ENCODE measurements at places on chromosomes 7 and 10. TPM values are rescaled to one million over a fixed set of nuclear protein-coding genes. Genes with fewer than 3 reads are reported as not detected.

CHST3 gene
- 12.1 TPM for polyA plus RNA-seq

DNA sequence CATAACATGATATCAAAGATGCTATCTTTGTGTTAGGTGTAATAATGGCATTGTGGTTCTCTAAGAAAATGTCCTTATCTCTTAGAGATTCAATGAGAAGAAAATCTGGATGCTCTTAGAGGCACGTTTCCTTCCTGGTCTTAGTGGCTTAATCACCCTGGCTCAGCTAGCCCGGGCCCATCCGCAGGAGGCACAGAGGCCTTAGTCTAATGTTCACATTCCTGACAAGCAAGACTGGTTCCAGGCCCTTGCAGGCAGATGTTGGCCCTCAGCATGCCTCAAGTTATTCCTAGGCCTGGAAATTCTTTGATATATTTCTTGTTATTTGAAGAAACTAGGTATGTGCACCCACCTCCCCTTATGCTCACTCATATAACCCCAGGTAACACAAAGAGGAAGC, 357.6 kb downstream of the SFMBT2 start:
- no peak for DNase-seq

- no peak for DNase-seq
These were observed 37.9 kb downstream of the GLI3 start for GRCh38 chr7:42198974-42199668.

DNA sequence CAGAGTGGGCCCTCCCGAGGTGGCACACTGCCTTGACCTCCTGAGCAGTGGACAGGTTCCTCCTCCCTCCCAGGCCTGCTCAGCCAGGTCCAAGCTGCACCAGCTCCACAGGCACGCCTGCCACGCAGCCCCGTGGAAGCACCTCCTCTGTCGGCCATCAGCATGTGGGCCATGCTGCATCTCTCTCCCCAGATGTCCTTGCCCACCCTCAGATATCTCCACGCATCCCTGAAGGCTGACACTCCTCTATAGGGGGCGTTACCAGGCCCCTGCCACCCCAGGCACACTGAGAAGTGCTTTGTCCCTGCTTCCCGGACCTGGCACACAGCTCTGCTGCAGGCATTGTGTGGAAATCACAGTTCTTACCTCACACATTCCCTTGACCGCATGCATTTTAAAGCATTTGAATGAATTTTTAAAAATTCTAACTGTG, 598.5 kb downstream of the SDK1 start:
- no peak for DNase-seq

EPO gene
- not detected for polyA plus RNA-seq

FLNC gene
- 1,080 TPM for polyA plus RNA-seq

GOLGA7B gene
- 0.77 TPM for polyA plus RNA-seq

EPHB6 gene
- polyA plus RNA-seq = 1.4 TPM

DNA sequence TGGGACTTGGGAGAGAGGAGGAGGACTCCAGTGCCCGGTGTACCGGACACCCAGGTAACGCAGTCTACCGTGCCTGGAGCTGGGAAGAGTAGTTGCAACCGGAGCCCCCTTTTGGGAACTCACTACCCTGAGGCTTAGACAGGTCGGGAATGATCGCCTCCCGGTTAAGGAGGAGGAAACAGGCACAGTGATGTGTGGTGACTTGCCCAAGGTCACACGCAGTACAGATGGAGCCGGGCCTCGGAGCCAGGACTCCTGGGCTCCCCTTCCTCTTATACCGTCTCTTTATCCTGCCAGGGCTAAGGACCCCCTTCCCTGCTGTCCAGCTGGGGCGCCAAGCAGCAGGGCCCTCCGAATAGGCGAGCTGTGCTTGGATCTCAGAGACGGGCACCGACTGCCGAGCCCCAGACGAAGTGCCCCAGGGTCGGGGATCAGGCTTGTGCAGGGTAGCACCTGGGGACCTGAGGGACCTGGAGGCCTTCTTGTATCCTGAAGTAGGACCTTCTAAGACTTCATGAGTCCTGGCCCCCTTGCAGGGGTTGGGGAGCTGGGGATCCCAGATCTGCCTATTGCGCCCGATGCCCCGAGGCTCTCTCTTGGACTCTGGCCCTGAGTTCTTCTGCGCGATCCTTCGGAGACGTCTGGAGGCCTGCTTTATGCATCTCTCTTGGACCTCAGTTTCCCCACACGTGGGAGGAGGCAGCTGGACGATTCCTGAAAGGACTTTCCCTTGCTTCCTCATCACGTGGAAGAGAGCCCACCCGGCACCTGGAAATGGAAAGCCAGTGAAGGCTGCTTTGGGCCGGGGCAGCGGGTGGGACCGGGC, 767 bp upstream of the CYP26A1 start:
- no peak for DNase-seq

GRCh38 chr7:151689196-151689971, 169.7 kb upstream of the RHEB start:
- peak; percentile 51 for DNase-seq

DNA sequence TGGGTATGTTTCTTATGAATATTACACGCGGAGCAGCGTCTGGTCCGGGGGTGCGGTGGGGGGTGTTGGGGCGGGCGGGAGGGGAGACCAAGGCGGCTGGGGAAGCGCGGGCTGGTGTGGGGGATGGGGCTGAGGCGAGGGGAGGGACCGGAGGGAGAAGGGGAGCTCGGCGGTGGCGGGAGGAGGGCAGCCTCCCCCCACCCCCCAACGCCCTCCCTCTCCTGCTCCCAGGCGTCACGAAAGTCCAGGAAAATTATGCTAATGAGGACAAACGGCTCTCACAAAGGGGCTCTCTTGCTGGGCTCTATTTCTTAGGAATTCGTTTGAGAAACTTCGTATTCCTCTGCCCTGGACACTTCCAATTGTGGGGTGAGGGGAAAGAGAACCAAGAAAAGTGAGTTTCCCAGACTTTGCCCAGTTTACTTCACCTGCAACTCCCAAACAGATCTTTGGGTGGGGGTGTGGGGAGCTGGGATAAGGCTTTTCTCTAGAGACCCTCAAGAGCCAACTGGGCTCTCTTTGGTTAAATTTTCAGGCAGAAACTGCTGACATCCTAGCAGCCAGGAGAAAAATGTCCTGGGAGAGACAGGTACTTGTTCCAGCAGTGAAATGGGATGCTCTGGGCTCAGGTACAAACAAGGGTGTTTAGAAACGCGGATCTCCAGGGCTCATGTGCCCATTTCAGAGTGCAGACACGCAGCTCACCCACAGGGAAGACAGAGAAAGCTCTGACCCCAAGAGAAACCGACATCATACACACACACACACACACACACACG, 11.7 kb upstream of the HOXA2 start:
- peak; percentile 67 for DNase-seq

LIPJ gene
- 0.03 TPM for polyA plus RNA-seq

GRCh38 chr10:123642697-123643096, 23.5 kb upstream of the GPR26 start:
- DNase-seq = no peak

DNA sequence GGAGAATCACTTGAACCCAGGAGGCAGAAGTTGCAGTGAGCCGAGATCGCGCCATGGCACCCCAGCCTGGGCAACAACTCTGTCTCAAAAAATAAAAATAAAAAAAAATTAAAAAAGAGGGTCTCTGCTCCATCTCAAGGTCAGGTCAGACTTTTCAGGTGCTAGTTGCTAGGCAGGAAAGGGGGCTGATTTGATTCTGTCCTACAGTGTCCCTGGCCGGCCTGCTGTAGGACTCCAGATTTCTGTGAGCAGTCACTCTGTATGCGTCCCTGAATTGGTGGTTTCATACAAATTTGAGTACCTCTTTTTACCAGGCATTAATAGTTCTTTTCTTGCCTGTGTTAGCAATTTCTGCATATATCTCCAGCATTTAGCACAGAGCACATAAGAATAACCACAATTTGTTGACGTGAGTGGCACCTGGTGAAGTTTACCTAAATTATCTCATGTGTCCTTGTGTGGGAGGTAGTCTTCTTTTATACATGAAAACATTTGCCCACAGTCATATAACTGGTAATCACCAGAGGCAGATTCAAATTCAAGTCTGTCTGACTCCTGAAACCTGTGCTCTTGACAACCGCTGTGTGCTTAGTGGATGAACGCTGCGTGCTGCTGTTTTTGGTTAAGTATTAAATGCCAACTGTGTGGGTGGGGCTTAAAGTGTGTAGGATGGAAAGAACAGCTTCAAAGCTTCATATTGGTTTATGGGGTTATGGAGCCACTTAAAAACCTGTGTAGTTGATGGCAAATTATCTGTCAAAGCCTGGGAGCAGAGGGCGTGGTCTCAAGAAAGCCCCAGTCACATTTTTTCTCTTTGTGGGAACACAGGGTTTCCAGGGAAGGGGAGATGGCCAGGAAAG, 3.2 kb upstream of the ZNF775 start:
- no peak for DNase-seq

GRCh38 chr7:20330239-20330927, at the start of gene ITGB8:
Gene ITGB8, plus strand, starts transcription at chr7:20330900. Its CDS starts 907 bp downstream, at chr7:20331807.
- peak; percentile 66 for DNase-seq

GRCh38 chr7:55440040-55440690, 75.0 kb downstream of the LANCL2 start:
- no peak for DNase-seq

NUTM2E gene
- polyA plus RNA-seq = 0.12 TPM

- DNase-seq = no peak
These were observed 171.5 kb downstream of the C7orf25 start for GRCh38 chr7:42740408-42740807.

GRCh38 chr10:28082885-28083284, 84.0 kb upstream of the ODAD2 start:
- DNase-seq = no peak

DNA sequence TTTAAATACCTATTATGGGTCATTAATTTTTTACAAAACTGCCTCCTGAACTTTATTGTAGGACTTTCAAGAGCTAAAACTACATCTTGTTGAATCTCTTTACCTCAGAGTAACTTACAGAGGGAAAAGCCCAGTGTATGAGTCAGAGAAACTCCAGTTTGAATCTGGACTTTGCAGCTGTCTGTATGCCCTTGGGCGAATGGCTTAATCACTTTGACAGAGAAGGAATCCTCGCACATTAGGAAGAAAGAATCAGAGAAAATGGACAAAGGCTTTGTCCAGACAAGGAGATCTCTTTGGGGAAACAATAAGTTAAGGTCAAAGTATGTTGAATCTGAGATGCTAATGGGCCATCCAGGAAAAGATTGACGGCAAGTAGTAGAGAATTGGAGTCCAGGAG, 484.2 kb upstream of the CELF2 start:
- no peak for DNase-seq

DNA sequence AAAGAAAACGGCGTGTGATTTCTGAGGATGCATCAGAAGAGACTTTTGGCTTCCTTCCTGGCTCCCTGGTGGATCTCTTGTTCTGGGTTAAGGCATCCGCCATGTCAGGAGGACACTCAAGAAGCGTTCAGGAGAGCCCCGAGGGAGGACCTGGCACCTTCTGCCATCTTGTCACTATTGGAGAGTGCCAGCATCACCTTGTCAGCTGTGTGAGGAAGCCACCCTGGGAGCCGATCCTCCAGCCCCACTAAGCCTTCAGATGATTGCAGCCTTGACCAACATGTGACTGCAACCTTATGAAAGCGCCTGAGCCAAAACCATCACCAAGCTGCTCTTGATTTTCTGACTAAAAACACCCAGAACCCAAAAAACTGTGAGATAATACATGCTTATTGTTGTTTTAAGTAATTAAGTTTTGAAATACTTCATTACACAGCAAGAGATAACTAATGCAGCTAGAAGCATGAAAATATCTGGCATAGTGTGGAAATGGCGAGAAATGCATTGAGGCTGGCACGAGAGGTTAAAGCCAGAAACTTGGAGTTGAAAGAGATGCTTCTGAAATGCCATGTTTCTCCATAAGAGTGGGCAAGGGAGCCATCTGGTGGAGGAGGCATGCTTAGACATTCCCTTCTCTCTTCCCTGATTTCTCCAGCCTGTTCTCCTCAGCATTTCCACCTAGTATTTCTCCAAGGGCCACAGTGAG, 5.4 kb upstream of the ZFYVE27 start:
- no peak for DNase-seq

DNA sequence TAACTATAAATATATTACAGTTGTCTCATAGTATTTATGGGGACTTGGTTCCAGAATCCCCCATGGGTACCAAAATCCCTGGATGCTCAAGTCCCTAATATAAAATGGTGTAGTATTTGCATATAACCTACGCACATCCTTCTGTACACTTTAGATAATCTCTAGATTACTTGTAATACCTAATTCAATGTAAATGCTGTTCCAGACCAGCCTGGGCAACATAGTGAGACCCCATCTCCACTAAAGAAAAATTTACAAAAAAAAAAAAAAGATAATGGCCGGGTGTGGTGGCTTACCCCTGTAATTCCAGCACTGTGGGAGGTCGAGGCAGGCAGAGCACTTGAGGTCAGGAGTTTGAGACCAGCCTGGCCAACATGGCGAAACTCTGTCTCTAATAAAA, 17.4 kb upstream of the GNA12 start:
- DNase-seq = no peak

- no peak for DNase-seq
These were observed 16.2 kb downstream of the ATG9B start for GRCh38 chr7:151008143-151008510.

DNA sequence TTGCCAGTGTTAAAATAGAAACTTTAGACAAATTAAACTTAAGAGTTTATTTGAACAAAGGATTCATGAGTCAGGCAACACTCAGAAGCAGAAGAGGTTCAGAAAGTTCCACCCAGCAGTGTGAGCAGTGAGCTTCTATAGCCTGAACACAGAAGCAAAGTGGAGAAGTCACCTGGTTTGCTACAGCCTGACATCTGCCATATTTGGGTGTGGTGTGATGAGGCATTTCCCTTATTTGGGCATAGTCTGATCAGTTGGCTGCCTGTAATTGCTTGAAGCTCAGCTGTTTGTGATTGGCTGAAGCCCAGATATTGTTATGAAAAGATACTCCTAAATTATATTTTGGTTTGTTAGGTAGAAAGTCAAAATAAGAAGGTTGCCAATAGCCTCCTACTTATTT, 39.1 kb downstream of the VWC2 start:
- no peak for DNase-seq

DNA sequence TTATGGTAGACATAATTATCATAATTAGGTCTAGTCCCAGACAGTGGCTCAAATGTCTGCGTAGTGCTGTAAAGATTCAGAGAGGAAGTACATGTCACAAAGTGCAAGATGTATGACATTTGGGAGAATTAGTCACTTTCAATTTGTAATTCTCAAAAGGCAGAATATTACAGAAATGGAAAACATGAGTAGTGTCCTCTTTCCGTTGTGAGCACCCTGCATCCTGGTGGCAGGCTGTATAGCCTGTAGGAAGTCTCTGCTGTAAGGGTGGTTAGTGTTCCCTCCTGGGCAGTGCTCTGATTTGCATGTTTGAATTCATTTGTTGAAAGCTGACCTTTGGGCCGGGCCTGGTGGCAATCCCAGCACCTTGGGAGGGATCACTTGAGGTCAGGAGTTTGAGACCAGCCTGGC, 17.0 kb downstream of the CDK14 start:
- DNase-seq = no peak

- DNase-seq = no peak
These were observed 30.4 kb upstream of the DGKI start for GRCh38 chr7:137877027-137877675.

Measured in psoas muscle (tissue), 8 donors.